ENCODE measurements at places on chromosomes 16 and 17. TPM values are rescaled to one million over a fixed set of nuclear protein-coding genes. Genes with fewer than 3 reads are reported as not detected.

KRTAP3-2 gene
- not detected for polyA plus RNA-seq

SLC5A11 gene
- 16.1 TPM for polyA plus RNA-seq

TP53TG3C gene
- polyA plus RNA-seq: not detected

MIF4GD gene
- 47.6 TPM for polyA plus RNA-seq

SLFN12 gene
- polyA plus RNA-seq: 0.66 TPM

FGF11 gene
- 6.6 TPM for polyA plus RNA-seq

SEPTIN1 gene
- polyA plus RNA-seq: 4.8 TPM

GHDC gene
- polyA plus RNA-seq: 38.9 TPM

GDPD1 gene
- polyA plus RNA-seq: 11.7 TPM

ARHGAP23 gene
- polyA plus RNA-seq: 59.0 TPM

HES7 gene
- polyA plus RNA-seq: not detected

CHMP6 gene
- polyA plus RNA-seq: 35.2 TPM

BICDL2 gene
- 0.24 TPM for polyA plus RNA-seq

IL17C gene
- not detected for polyA plus RNA-seq

EPX gene
- polyA plus RNA-seq: not detected

ITGAD gene
- not detected for polyA plus RNA-seq

DCTPP1 gene
- polyA plus RNA-seq: 80.1 TPM

CSF3 gene
- polyA plus RNA-seq: 0.25 TPM

SPN gene
- polyA plus RNA-seq: 0.37 TPM

NPB gene
- 2.6 TPM for polyA plus RNA-seq

CACNG5 gene
- 2.2 TPM for polyA plus RNA-seq

MPO gene
- 0.88 TPM for polyA plus RNA-seq

SPATA32 gene
- polyA plus RNA-seq: not detected

TEKT1 gene
- 0.29 TPM for polyA plus RNA-seq

SLC5A10 gene
- not detected for polyA plus RNA-seq

COPRS gene
- 92.5 TPM for polyA plus RNA-seq

STX1B gene
- polyA plus RNA-seq: 38.2 TPM

ZNF423 gene
- polyA plus RNA-seq: 32.7 TPM

CETP gene
- 1.6 TPM for polyA plus RNA-seq

SP6 gene
- 2.5 TPM for polyA plus RNA-seq
